CD4-positive, alpha-beta T cell treated with Interleukin-4 for 4 hours (primary cell): ENCODE measurements at places on chromosomes 1 and 21.
A peak's percentile ranks its signal among the peaks of the same experiment; 100 is the strongest.

DNA sequence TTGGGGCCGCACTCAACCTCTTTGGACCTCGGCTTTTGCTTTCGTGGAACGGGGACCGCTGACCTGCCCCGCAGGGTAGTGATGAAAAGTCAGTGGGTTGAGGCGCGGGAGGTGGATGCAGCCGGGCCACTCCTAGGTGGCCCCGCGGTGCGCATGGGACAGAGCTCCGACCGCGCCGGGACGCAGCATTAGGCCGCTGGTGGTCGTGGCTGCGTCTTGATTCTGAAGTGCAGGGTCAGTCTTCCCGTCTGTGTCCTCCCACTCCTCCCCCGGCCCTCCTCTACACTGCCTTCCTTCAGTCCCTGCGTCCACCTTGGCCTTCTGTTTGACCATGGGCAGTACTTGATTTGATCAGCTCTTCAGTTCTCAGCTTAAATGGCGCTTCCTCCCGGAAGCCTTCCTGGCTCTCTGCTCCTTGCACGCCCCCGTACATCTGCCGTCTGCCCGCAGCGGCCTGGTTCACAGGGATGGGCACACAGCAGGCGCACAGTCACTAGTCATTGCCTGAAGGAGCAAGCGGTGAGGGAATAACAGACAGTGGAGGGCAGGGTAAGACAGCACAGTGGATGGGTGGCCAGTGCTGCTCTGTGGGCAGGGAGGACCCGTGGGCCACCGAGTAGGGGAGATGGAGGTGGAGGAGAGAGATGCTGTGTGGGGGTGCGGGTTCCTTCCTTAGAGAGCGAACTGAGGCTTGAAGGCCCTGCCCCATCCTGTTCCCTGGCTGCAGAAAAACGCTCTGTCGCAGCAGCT lies 633 bp downstream of the THEMIS2 start:
- no peak for DNase-seq

DNA sequence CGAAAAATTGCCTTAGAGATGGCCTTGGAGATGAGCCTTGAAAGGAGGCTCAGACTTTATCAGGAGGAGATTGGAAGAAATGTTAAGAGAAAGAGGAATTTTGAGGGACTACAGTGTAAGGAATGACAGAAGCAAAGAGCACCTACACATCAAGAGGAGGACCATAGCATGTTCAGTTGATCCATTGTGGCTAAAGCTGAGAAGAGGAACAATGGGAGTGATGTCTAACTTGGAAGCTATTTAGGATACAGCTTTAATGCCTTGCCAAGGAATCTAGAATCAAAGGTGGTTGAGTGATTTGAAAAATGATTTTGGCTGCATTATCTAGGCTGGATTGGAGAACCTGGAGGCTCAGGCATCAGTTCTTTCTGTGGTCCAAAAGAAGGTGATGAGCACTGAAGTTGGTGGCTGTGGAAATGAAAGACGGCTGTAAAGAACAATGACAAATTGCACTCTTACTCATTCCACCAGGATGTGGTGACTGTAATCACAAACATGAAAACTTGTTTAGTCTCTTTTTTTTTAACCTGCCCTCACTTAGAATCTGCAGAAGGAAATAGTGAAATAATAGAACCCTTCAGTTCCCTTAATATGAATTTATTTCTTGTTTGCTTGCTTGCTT lies 11.3 kb downstream of the FAM20B start:
- peak; percentile 49 for DNase-seq

GRCh38 chr1:48221122-48221521 lies 1.4 kb upstream of the SLC5A9 start:
- no peak for DNase-seq

DNA sequence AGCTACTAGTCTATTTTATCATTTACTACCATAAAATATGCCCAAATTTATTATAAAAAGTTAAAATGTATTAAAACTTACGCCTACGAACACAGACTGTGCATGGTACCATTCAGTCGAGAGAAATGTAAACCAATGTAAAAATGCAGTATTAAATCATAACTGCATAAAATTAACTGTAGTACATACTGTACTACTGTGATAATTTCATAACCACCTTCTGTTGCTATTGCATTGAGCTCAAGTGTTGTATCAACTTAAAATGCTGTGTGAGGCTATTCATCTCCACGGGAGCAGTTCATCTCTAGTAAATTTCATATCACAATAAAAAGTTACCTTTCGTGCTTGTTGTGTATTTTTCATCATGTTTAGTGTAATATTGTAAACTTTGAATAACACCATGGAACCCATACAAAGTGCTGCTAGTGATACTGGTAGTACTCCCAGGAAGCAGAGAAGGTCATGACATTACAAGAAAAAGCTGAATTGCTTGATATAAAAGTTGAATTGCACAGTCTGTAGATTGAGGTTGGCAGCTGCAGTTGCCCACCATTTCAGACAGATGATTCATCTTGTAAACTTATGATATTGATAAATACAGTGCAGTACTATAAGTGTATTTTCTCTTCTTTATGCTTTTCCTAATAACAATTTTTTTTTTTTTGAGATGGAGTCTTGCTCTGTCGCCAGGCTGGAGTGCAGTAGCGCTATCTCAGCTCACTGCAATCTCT lies 19.0 kb upstream of the CENPF start:
- DNase-seq, result no peak

GRCh38 chr21:19034560-19034959 lies 631.0 kb upstream of the TMPRSS15 start:
- no peak for DNase-seq

DNA sequence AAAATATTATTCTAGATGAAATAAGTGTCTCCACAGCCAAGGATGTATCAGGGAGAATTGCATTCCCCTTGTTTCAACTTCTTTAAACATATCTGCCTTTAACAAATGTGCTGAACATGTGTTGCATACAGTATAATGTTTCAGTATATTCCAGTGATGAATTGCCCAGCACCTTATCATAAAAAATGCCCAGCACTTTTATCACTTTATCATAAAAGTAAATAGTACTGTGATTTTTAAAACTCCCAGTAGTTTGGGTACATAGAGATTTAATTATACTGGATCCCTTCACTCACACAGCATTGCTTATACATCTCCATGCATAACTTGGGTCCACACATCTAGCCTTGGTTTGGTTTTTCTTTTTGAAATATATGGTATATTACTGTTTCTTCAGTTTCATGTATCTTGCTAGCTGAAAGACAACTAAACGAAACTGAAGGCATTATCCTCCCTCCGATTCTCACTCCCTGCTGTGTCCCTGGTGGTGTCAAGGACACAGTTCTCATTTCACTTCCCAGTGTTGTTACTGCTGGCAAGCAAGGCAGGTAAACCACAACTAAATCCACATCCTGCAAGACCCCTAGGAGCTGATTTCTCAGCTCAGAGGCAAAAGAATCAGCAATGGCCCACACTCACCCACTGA lies 118.2 kb upstream of the SLC44A3 start:
- no peak for DNase-seq

DNA sequence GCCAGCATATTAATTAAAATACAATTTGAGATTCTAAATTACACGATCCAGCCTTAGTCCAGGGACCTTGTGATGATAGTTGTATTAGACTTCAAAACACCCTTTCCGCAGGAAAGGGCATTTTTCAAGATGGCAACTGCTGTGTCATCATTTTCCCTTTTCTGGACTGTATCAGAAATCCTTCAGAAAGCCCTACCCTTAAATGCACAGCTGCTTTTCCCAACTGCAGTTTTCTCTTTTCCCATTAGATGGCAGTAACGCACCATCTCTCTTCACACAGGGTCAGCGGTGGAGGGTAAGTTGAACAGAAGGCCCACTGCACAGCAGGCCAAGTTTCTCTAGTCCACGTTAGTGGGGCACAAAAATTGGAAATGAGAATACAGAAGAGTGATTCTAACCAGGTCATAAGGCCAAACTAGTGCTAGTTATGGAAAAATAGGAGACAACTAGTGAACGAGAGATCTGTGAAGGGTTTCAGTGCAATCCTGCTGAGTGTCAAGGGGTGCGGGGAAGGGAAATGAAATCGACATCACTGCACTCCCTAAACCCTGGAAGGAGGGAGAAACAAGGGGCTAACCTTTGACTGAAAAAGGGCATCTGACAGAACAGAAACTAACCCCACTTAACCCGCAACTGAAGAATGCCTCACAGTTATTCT lies 22.1 kb upstream of the TDRD10 start:
- DNase-seq, result peak; percentile 78

GRCh38 chr1:51956528-51957509 lies 33.7 kb downstream of the RAB3B start:
- no peak for DNase-seq
